Stimulated activated CD4-positive, alpha-beta T cell treated with anti-CD3 and anti-CD28 coated beads, Interleukin-2, amount 100 ng/mL, for 4 hours (primary cell): ENCODE measurements at places on chromosomes 1 and 21.

GRCh38 chr1:156432669-156433018 lies 63.6 kb downstream of the RHBG start:
- DNase-seq: no peak

DNA sequence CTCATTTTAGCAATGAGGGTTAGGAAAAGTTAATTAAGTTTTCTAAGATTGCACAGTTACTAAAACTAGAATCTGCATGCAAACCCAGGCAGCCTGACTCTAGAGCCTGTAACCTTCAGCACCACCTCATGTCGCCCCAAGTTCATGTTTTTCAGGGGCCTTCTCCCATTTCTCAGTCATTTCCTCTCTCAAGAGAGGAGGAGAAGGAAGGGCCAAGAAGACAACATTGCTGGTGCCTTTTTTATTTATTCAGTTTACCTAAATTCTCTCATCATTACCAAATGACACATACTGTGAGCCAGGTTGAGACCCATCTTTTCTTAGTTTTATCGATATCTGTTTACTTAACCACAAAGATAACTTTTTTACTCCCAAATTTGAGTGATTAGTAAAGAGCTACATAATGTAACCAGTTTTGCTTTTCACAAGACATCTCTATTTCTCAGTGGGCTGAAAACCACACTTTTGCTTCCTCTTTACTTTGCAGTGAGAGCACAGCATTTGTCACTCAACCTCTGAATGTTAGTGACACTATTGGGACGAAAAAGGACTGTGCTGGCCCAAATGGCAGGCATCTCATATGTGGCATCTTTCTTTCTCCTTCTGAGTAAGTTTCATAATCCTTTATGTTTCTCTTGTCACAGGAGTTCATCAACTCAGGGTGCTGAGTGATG lies at the start of gene CD101:
CD101 (plus strand) TSS at position 507 of the 674 bp plus-strand sequence; CDS start at position 565, 58 bp downstream.
- no peak for DNase-seq

DNA sequence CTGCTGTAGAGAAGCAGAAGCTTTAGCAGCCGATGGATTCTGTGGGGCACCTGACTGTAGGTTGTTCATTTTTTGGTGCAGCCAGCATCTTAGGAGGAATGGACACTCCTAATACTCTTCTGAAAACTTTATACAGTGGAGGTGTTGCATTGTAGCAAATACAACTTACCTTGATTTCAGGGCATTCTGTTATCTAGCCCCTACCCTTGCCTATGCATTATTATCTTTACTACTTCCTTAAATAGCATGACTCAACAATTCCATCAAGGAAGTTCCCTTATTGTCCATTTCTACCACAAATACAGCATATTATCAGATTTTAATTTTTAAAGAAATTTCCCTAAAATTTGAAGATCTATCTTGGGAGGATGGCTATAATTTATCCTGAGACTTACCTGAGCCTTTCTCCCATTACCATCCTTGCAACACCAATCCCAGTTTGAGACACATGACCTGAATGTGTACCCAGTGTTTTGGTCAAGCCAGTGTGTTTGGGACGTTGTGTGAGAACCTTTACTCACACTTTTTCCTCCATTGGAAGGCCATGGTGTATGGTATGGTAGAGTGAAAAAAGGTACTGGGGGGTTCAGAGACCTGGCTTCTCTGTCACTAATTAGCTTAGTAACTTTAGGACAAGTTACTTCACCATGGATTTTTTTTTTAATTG lies 9.2 kb downstream of the POU2F1 start:
- no peak for DNase-seq

DNA sequence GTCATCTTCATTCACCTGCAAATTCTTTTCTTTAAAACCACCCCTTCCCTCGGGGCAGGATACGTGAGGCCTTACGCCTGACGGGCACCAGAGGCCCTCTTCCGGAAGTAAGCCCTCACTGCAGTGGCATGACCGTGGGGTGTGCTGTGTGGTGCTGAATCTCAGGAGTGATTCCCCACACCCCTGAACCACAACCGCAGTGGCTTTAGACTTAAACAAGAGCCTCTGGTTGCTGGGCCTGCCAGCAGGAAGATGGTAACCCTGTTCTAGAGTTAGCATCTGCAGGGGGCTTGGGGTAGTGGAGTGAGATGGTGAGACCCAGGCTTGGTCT lies 12.1 kb downstream of the BSND start:
- no peak for DNase-seq

DNA sequence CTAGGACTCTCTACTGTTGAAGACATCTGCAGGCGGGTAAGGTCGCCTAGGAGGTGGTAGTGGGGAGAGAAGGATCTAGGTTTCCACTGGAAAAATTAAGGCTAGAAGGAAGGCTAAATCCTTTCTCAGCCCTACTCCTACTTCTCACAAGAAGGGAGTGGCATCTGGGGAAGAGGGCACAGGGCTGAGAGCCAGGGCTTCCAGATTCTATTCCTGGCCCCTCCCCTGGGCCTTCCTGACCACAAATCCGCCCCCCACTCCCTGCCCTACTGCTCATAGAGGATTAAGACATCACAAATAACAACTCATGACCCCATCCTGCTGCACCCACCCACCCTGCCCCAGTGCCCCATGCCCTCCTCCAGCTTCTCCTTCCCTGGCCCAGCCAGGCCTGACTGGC lies 2.5 kb downstream of the PHLDA3 start:
- no peak for DNase-seq

- no peak for DNase-seq
Measured at GRCh38 chr1:100250264-100250663, 630 bp upstream of the DBT start.

DNA sequence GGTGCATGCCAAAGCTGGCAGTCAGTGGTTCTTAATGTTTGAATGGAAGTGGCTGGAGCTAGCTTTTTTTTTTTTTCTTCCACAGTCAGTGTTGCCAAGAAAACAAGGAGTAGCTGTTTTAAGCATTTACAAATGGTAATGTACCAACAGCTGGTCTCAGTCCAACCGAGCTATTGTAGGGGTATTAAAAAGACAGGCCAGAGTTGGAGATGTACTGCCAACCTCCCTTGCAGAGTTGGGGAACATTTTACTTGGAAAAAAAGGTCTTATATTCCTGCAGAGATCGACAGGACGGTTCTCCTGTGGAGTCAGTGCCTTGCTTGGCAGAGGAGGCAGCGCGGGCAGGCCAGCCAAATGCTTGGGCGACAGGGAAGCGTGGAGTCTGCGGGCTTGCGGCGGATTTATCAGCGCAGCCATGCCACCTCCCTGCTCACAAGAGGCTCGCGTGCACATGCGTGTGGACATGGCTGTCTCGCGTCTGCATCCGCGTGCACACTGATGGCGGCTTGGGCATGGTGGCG lies 338.1 kb downstream of the RPS6KC1 start:
- DNase-seq: no peak

GRCh38 chr1:107439567-107439966 lies 298.7 kb downstream of the NTNG1 start:
- DNase-seq: no peak

GRCh38 chr1:71054791-71055190 lies 7.2 kb upstream of the PTGER3 start:
- no peak for DNase-seq

DNA sequence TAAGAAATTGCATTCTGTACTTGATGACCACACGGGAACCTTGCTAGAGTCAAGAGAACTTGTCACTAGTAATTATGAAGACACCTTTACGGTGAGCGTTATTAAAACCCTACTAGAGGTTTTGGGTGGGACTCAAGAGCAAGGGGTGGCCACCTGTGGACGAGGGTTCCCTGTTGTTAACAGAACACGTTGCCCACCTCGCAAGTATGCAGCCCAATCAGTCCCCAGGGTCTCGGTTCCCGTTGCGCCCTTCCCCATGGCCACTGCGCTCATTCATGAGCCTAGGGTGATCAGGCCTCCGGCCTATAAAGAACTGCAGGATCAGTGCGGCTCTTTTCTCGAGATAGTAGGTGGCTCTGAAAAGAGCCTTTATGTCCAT lies 30.2 kb upstream of the RNF187 start:
- DNase-seq: no peak

DNA sequence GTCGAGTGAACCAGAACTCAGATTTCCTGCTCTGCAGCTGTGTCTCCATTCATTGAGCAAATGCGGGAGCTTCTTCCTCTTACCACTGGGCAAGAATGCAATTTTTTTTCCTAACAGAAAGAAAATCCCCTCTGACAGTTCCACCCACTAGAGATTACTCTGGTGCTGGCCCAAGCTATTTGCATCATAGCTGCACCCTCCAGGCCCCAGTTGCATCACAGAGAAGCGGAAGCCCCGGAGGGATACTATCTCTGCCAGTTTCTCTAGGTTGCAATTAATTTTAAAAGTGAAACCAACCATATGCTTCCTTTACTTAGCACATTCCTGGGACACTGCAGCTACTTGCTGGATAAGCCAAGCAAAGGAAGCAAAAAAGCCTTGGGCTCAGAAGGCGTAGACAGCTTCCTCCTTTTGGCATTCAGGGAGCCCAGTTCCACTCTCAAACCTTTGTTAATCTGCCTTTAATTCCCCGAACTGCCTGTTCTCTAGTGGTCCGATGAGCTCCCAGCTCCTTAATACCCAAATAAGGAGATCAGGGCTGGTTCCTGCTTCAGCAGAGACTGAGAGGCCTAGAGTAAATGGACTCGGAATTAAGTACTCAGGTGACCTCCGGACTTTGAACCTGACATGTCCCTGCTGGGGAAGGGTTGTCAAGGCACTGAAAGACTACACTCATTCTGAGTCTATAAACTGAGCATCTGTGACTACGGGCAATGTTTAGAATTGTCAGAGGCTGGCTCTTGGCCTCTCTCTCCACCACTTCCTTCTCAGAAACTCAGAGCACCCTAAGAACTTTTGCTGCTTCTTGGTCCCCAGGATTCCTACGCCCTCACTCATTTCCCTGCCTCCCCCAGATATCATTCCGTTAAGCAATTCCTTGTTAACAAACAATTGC lies 72.5 kb upstream of the TNFSF18 start:
- no peak for DNase-seq

- no peak for DNase-seq
Measured at GRCh38 chr1:95145493-95145892, 28.3 kb downstream of the TLCD4 start.

DNA sequence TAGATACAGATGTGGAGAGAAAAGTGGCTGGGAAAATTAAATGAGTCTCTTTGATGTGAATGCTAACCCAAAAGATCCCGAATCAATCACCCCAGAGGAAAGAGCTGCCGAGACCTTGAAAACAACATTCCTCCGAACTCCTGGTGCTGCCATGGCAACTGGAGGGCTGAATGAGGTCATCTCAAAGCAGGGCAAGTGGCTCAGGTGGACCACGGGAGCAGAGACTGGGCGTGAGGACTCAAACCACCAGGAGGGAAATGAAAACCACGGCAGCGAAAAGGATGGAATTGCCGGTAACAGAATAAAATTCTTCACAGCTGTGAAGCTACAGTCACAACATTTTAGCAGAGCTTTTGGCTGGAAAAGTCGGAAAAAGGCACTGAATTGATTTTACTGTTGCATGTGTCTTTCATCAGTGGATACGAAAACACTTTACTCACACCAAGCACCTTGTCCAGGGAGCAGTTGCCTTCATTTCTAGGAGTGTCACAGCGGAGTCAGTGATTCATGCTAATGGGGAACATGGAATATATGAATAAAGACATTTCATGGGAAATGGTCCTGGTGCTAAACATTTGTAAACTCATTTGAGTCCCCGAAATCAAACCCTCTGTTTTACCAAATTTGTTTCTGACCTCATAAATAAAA lies 23.2 kb upstream of the BECN2 start:
- no peak for DNase-seq

DNA sequence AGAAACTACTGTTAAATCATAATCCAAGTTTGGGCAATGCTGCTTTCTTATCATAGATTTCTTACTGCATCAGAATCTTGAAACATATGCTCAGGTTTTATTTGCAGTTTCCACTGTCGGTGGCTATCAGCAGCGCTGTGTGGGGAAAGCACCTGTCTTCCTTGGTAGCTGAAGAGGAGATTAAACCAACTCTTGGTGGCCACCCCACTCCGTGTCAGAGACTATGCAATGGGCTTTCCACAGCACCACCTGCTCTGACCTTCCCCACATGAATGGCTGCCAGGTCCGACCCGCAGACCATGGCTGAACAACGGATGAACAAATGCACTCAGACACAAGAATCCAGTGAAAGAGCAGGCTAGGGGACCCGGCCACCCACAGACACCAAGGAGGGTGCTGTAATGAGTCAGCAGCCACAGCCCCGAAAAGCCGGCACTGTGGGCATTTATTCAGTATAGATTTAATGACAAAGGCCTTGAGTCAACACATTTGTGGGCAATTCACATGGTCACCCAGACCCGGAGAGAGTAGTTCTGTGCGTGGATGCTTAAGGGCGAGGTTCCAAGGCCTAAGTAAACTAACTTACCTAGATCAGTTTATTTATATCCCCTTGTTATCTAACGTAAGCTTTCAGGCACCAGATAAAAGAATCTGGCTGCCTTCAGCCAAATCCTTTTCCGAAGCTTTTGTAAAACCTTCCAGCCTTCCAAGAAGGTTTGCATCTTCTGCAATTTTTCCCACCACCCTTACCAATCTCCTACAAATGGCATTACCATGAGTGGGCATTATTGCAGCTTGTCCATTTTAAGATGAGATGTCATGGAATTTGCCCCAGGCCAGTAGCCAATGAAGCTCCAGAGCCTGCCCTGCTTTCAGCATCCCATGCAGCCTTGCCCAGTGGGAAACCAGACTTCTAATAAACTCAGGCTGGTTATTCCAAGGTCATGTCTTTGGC lies 82.7 kb downstream of the HLCS start:
- DNase-seq: no peak

- no peak for DNase-seq
Measured at GRCh38 chr1:2984399-2985061, 36.7 kb upstream of the ACTRT2 start.

- DNase-seq: no peak
Measured at GRCh38 chr1:223180731-223181321, 37.8 kb upstream of the TLR5 start.

- no peak for DNase-seq
Measured at GRCh38 chr1:213623064-213623581, 364.6 kb upstream of the PROX1 start.

DNA sequence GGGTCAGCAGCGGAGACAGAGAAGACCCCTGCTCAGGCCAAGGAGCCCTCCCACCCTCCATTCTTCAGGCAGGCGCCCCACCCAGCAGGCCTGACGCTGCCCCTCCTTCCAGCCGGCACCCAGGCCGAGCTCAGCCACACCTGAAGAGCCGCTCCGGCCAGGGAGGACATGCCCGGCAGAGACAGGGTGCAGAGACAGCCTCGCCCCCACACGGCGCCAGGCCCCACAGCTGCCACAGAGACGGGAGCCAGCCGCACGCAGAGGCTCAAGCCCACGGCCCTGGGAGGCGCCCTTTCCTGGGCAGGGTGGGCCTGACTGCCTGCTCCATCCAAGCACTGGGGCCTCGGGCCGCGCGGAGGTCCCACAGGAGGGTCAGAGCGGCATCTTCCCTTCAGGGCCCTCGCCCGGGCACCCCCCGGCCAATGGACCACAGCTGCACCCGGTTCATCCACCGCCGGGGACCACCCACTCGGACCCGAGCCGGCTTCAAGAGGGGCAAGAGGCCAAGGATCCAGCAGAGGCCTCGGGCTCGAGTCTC lies 5.2 kb downstream of the TTLL10 start:
- DNase-seq: no peak

DNA sequence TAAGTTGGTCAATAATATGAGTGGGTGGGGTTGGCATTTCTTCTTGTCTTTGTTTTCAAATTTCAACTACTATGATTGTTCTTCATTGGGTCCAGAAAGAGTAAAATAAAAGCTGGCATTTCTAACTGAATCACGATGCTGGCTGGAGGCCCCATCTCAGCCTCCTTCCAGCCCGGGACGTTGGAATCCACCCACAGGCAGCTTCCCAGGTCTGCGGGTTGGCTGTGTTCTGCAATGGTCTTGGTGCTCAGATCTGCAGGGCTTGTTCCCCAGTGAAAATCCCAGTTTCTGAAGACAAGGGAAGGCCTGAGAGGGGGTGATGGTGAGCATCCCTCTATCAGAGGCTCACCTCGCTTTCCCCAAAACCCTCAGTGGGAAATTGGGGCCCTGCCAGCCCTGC lies 54.7 kb upstream of the ARHGEF16 start:
- no peak for DNase-seq
